Activated naive CD4-positive, alpha-beta T cell treated with anti-CD3 and anti-CD28 coated beads, Interleukin-2, amount 50 U/mL, for 72 hours (primary cell): ENCODE measurements at places on chromosomes 11 and 22. TPM values are rescaled to one million over a fixed set of nuclear protein-coding genes. Genes with fewer than 3 reads are reported as not detected.

OPCML gene
- not detected for total RNA-seq

PHOX2A gene
- total RNA-seq, result not detected

MMP8 gene
- not detected for total RNA-seq

OR5J2 gene
- total RNA-seq, result not detected

RDX gene
- 45.9 TPM for total RNA-seq
